ENCODE measurements at places on chromosomes 4 and X.

GRCh38 chr4:187544461-187545053 lies 451.0 kb upstream of the ZFP42 start:
- no peak for DNase-seq

DNA sequence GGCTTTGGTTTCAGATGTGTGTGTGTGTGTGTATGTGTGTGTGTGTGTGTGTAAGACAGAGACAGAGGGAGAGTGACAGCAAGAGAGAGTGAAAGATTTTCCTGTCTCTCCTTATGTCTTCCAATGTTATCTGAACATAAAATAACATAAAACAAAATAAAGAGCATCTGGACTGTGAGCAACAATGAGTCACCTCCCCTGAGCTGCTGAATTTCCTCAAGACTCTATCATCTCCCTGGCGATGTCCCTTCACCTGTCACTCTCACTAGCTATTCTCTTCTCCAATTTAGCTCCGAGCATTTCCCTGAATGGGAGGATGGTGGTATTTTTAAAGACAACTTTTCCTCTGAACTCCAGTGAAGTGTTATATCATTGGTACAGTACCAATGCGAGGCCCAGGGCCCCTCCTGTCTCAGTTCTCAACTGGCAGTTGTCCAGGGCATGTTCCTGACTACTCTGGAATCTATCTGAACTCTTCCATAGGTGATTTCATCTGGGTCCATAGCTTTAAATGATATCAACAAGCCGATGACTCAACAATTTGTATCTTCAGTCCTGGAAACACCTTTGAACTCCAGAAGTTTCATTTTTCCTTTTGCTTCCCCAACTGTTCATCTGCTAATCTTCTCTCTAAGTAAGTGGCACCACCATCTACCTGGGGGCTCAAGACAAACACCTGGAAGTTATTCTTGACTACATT lies 195.0 kb upstream of the CLNK start:
- DNase-seq, result no peak

GRCh38 chr4:58809366-58809765 lies 1699.2 kb upstream of the IGFBP7 start:
- DNase-seq, result no peak

DNA sequence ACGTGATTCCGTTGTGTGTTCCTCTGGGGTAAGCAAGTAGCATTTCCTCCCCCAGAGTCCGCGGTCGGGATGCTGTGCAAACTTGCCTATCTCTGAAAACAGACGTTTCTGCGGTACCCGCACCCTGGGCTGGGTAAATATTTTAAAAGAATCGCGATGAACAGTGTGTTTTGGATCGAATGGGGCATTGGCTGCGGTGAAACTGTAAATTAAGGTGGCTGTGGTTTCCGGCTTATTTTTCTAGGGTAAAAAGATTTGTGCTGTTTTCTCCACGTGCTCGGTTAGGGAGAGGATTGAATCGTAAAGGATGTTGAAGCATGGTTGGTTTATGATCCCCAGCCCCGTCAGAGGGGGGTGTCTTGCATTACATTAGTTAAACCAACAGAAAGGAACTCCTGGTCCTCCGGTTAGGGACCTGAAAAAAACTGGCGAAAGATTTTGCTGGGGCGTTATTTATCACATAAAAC lies 1.2 kb downstream of the HHIP start:
- no peak for DNase-seq

- no peak for DNase-seq
Observed at GRCh38 chrX:82134378-82134777, 932.5 kb downstream of the SH3BGRL start.

- DNase-seq, result no peak
Observed at GRCh38 chr4:54155936-54156335, 56.0 kb downstream of the GSX2 start.

DNA sequence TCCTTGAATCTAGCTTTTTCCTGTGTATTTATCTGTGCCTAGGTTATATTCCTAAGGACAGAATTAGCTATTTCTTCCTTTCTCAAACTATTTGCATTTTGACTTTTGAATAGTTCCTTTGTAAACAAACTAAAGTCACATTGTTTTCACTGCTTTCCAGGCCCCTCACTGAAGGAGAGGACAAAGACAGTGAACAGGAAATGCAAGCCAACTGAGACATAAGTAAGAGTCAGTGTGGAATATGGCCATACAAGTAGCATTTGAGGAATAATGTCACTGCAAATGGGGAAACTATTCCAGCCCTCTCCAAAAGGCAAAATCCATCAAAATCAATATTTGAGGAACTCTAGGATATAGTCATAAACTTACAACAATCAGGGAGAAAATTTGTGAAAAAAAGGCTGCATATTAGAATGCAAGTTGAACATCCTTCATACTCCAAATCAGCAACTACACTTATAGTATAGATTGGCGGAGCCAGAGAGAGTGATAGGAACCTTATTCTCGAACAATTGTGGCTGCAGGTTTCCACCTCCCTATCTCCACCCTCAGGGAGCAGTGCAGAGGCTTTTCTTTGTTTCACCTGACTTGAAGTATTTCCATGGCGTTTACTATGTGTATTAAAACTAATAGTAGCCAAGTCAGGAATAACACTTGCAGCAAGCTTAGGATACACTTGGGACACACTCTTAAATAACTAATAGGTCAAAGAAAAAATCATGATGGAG lies 1110.4 kb upstream of the ADGRL3 start:
- DNase-seq, result no peak

Measured in AG08395 (cell line).